ENCODE measurements at places on chromosomes 4 and X.

DNA sequence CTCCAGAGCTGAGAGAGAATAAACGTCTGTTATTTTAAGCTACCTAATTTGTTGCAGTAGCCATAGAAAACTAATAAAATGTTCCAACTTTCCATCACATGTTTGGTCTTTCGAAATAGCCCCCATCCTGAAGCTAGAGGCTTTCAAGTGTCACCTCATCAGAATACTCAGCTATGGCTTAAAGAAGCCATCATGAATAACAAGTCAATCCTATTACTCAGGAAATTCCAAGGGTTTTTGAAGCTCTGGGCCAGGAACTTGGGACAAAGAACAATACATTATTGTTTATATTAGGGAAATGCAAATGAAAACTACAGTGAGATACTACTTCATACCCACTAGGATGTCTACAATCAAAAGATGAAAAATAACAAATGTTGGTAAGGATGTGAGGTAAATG lies 42.2 kb downstream of the TBCK start:
- DNase-seq = peak; percentile 66

DNA sequence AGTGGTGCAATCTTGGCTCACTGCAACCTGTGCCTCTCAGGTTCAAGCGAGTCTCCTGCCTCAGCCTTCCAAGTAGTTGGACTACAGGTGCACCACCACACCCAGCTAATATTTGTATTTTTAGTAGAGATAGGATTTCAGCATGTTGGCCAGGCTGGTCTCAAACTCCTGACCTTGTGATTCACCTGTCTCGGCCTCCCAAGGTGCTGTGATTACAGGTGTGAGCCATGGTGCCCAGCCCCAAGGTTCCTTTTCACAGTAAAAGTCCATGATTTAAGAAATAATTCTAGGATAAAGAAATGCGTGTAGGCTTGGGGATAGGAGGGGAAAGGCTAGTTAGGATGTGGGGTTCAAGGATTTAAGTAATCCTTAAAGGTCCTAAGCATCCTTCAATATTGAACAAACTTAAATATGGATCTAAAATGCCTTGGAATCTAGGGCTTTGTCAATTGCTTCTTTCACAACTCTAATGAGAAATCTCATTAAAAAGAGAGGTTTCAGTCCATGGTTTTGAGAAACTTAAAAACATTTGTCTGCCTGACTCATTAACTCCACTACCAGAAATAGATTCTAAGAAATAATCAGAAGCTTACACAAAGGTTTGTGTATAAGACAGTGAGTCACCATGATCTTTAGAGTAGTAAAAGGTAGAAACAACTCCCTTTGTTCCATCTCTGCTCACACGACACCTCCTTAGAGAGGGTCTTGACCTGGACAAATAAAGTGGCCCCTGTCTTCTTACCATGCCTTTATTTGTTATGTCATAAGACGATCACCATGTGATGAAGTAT lies 203.2 kb downstream of the PTTG2 start:
- DNase-seq = peak; percentile 77

DNA sequence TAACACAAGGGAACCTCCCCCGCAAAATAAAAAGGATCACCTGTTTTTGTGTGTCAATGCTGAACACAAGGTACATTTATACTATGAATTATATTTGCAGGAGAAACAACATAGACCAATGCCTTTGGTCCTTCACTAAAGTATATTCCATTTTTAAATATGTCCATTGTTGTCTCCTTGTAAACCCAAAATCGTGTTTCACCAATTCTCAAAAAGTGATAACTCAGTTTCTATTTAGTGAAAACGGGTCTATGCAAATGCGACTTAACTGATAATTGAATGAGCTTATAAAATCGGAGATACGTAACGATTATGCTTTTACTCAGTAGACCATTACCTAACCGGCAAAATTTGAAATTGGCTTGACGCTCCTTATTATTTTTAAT lies 2.1 kb downstream of the BRWD3 start:
- peak; percentile 3 for DNase-seq

GRCh38 chrX:41122664-41123257 lies 37.5 kb downstream of the USP9X start:
- DNase-seq = no peak

DNA sequence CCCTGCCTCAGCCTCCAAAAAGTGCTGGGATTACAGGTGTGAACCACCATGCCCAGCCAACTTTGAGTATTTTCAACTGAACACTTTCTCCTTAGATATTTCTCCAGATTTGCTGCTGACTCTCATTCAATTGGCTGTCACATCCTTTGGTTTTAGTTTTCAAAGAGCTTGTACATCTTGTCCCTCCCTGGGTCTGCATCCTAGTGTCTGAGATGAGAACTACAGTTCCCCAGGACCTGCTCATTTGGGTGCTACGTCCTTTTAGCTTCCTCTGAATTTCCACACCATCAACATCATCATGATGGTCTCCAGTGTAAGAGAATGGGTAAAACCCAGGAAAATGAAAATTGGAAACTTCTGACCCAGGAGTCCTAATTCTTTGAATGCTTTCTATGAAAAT lies 312.9 kb downstream of the NLGN4X start:
- no peak for DNase-seq

DNA sequence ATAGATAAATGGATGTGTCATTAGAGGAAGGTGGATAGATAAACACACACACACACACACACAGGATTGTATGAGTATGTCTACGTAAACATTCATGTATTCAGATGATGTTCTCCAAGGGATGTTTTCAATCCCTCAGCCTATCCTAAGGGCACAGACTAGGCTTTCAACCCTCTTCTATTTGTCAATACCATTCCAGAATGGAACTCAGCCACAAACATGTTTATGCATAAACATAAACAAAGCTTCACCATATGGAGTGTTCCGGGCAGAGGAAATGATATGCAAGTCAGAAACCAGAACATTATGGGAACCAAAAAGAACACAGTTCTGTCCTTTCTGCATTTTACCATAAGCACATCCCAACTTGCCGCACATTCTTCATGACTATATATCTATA lies 25.0 kb downstream of the CRMP1 start:
- DNase-seq = no peak

DNA sequence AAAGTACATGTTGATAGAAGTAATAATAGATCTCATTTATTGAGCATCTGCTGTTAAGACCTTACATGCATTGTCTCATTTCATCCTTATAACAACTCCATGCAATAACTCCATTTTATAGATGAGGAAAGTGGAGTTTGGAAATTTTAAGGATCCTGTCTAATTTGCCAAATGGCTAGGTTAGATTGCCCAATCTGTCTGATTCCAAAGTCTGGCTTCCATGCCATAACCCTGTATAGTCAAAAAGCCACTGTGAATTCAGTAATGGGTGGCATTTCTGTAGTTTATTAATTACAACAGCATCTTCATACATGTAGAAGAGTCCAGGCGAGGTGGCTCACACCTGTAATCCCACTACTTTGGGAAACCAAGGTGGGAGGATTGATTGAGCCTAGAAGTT lies 8.8 kb upstream of the ELOVL6 start:
- no peak for DNase-seq

DNA sequence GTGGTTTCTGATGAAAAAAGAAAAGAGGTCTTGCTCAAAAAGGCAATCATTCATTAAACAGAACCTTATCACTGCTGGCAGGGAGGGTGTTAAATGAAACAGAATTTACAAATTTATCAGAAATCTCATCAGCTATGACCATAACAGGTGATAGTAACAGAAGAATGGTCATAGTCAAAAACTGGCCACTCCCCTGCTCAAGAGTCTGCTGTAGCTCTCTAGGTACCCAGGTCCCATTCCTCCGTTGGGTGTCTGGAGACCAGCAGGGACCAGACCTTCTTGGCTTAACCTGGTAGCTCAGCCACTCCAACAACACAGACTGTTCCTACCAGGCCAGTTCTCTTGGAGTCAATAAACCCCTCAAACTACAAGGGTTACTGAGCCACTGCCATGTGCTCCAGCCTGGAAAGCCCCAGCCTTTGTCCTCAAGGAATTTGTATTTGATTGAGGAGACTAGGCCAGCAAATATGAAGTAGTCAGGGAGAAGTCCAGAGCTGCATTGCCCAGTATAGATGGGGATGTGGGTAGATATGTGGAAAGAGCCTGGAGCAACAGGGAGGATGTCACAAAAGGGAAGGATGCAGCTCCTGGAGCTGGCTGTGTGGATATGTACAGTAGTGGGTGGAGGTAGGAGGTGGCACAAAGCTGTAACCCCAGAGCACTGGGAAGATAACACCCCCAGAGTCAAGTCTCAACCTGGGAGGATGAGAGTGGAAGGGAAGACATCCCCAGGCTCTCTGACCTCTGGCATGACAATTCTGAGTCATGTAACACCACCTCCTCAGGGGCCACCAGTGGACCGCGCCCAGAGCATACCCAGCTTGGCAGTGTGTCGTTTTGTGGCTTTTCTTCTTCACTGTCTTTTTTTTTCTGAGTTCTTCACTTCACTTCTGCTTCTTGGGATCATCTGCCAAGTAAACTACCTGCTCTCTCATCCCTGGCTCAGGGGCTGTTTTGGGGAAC lies 21.9 kb downstream of the RASL11B start:
- no peak for DNase-seq

DNA sequence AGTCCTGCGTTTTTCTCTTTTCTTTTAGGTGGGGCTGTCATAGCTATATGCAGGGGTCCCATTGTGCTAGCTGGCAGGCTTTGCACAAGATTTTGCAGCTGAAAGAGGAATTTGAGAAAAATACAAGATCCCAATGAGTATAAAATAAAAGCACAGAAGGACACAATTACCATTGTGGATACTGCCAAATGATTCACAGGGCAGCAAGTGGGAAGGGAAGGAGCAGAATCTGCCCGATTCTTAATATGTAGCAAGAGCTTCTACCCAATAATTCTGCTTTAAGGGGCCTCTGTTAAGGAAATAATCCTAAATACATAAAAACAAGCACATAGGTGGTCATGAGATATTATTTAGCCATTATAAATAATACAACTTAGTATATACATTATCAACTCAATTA lies 25.9 kb upstream of the ING2 start:
- DNase-seq = no peak
